ENCODE measurements at places on chromosomes 7 and 10. TPM values are rescaled to one million over a fixed set of nuclear protein-coding genes. Genes with fewer than 3 reads are reported as not detected.
A peak's percentile ranks its signal among the peaks of the same experiment; 100 is the strongest.

OR2A14 gene
- total RNA-seq, result not detected

DNA sequence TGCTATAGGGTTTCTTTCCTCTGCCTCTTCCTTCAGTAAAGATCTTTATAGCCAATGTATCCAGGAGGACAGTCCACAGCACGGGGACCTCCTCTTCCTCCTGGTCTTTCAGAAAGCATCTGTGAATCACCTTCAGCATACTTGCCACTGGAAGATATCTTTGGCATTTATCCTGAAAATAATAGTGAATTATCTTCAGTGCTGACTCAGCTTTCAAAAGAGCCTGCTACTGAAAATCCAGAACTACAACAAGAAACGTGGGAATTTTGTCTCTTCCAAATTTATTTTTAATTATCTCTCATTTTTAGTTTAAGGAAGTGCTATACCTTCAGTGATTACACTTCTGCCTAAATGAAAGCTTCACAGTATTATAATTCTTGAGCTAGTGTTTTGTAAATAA lies 7.6 kb upstream of the UNC5B start:
- H3K27ac ChIP-seq, result no peak overlapping the region
- H3K4me1 ChIP-seq, result peaks cover 4% of the 10 kb centered on the region
- no peak overlapping the region for H3K4me3 ChIP-seq
- no peaks in the 10 kb centered on the region for H3K36me3 ChIP-seq
- peaks cover 15% of the 10 kb centered on the region for H3K27me3 ChIP-seq

DNA sequence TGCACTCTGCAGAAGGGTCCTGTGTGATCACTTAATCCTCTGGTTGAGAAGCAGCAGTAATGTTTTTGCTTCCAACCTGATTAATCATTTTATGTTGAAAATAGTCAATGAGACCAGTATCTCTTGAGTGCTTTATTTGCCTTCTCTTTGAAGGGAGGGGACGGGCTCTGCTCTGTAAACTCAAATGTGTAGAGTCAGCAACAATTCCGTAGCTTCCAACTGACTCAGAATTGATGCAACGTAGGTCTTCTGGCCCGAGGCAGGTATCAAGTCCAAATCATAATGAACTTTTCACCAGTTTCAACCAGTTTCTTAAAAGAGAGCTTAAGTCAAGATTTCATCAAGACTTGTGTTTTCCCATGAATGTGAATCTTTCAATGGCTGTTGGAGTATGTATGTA lies 26.3 kb downstream of the GUSB start:
- DNase-seq, result no peak
- no peak overlapping the region for H3K27ac ChIP-seq
- no peaks in the 10 kb centered on the region for H3K27me3 ChIP-seq
- no peak overlapping the region for H3K4me3 ChIP-seq

GRCh38 chr7:158902427-158902826 lies 46.1 kb downstream of the DYNC2I1 start:
- H3K27ac ChIP-seq, result no peak overlapping the region
- H3K27me3 ChIP-seq, result no peaks in the 10 kb centered on the region
- H3K36me3 ChIP-seq, result peaks cover 18% of the 10 kb centered on the region
- DNase-seq, result no peak

DNA sequence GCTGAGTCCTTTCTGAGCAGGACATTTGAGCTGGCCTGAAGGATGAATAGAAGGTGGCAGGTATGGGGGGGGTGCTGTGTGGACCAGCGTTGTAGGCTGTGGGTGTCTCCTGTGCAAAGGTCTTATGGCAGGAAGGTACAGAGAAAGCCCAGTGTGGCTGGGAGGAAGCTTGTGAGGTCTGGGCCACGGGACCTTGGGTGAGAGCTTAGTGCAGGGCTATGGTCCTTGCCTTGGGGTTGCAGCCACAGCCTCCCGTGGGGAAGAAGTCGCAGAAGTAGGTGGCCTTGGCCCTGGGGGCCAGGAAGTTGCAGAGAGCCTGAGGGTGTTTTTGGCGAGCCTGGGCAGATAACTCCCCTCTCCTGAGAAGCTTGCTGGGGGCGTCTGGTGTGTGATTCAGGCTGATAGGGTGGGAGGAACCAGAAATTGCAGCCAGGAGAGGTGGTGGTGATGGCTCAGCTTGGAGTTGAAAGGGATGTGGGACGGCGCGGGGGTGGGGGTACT lies 172.0 kb upstream of the TNRC18 start:
- H3K4me1 ChIP-seq, result peaks cover 18% of the 10 kb centered on the region
- H3K4me3 ChIP-seq, result peak overlapping the region; percentile 76
- DNase-seq, result no peak
- peaks cover 21% of the 10 kb centered on the region for H3K27me3 ChIP-seq

GRCh38 chr7:12889391-12889790 lies 202.0 kb downstream of the ARL4A start:
- H3K27ac ChIP-seq, result no peak overlapping the region
- DNase-seq, result no peak
- no peaks in the 10 kb centered on the region for H3K36me3 ChIP-seq
- no peak overlapping the region for H3K4me3 ChIP-seq
